ENCODE measurements at places on chromosomes 5 and 9.

GRCh38 chr5:115818821-115819220 is 2.4 kb upstream of the CDO1 start:
- no peak for DNase-seq

DNA sequence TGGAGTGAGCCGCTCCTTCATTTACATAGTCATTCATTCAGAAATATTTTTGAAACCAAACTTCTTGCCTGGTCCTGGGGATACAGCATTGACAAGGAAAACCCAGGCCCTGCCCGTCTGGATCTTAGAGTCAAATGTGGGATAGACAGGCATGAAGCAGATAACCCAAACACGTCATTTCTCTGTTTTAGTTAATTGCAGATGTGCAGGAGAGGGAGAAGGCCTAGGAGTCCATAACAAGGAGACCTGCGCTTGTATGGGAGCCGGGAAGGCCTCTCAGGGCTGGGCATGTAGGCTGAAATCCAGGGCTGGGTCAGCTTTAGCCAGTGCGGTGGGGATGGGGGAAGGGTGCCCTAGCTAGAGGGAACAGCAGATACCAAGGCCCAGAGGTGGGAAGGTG is 43.3 kb downstream of the PRRX2 start:
- no peak for DNase-seq

- no peak for DNase-seq
These were observed 18.9 kb upstream of the PFDN1 start for GRCh38 chr5:140321796-140322195.

GRCh38 chr5:94575196-94575595 is 43.2 kb downstream of the KIAA0825 start:
- DNase-seq = no peak

DNA sequence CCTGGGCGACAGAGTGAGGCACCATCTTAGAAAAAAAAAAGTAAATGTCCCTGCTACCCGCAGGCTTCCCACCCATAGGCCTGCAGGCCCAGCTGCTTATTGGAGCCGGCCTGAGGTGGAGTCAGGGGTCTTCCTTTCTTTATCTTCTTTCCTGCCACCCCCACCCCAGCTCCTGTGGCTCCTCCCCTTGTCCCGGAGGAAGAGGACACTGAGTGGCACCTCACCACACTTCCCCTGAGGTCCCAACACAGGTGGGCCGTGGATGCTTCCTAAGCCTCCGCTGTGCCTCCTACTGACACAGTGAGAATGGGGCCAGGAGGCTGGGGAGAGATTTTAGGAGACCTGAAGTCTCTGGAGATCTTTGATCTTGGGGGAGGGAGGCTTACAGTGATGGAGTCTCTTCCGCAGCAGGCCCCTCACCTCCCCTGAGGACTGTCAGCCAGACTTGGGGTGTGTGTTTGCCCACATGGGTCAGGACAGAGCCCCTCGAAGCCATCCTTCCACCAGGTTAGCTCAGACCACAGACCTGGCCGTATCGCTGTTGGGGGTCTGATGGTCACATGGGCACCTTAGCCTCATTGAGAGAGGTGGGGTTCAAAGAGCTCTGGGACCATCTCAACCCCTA is 135.4 kb upstream of the IER5L start:
- no peak for DNase-seq

Measured in CD8-positive, alpha-beta memory T cell (primary cell).